ENCODE measurements at places on chromosomes 12 and 14.

DNA sequence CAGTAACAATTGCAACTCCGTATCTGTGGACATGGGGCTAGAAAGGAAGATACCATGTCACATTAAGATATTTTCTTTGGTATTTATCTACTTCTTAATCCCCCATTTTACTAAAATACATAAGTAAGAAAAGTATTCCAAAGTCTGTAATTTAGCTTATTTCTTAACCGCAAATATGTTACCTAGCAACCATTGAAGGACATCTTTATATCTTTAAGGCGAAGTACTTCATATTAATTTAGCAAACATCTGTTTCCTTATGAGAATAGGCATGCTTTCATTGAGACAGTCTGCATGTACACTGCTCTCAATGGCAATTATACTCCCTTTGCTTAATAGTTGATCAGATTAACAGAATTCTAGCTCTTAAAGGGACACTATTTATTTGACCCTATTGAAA lies 88.8 kb downstream of the NAV3 start:
- DNase-seq: no peak

DNA sequence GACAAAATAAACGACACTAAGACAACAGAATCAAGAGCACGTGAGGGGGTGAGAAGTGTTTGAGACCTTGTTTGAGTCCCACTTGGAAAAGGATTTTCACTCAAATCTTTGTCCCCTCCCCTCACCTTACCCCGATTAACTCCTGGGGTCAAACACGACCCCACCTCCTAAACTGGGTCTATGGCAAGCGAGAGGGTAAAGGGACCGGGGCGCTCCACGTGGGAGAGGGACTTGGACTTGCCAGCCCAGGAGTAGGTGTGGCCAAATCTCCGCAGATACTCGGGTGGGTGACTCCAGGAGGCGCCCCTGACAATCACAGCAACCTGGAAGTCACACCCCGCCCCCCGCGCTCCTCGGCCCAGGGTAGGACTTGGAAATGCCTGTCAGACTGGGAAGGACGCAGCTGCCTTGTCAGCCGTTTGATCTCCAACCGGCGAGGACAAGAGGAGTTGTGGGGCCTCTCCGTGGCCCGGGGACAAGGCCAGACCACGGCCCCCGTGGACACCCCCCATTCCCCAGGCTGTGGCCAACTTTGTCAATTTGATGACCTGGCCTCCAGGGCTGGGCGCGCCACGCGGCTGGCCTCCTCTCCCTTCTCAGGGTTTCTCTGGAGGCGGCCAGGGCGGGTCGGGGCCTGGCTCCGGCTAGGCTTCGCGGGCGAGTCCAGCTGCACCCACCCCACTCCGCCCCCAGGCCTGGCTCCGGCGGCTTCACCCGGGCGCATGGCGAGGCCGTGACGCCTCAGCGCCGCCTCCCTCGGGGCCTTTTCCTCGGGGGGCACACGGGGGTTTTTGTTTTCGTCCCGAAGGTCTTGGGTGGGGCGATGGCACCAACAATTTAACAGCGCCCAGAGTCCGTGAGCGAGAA lies 1.1 kb upstream of the BCL11B start:
- DNase-seq: no peak

DNA sequence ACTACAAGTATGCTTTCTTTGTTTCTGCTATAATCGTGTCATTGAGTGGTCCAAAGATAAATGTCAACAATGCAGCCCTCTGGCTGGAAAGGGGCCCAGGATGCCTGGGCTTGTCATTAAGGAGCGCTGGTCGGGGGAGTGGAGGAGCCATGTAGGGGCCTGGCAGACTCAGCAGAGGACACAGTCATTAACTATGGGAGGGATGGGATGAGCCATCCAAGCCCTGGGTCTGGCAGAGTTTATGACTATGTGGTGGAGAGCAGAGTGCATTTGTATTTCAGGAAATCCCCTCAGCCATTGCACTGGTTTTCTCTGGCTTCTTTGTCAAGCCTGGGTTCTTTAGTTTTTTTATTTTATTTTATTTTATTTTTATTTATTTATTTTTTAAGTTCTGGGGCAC lies 243.1 kb downstream of the C12orf75 start:
- no peak for DNase-seq

DNA sequence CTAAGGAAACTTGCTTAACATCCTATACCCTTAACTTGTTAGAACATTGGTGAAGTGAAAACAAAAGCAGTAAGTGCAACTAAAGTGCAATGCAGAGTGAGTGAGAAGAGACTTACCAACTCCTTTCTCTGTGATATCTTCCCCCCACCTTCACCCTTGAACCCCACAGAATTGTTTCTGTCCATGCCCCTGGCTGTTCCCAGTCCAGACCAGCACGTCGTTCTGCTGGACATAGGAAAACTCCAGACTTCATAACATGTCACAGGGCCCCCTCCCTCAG lies 91.9 kb downstream of the DAD1 start:
- no peak for DNase-seq

DNA sequence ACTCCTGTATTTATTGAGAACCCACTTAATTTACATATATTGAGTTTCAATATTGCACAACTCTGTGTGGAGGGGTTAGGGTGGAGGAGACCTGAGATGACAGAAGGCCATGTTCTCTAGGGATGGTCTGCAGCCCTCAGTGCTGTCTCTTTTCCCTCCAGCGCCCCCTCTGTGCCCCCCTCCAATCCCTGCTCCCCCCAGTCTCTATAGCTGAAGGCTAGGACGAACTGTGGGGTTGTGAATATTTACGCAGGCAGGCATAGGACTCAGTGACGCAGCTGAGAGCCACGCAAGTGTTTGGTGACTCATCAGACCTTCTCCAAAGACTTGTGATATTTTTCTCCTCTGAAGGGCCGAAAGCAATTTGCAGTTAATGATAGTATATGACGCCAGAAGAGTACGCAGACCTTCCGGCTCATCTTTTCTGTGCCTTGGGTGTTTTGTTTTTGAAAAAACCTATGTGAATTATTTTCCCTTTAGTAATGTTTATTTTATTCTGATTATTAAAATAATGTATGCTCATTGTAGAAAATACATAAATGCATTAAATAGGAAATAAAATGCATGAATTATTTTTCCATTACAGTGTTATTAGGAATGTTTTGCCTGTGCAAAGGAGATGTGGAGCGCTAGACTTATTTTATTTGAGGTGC lies 85.3 kb downstream of the SLC25A47 start:
- no peak for DNase-seq

DNA sequence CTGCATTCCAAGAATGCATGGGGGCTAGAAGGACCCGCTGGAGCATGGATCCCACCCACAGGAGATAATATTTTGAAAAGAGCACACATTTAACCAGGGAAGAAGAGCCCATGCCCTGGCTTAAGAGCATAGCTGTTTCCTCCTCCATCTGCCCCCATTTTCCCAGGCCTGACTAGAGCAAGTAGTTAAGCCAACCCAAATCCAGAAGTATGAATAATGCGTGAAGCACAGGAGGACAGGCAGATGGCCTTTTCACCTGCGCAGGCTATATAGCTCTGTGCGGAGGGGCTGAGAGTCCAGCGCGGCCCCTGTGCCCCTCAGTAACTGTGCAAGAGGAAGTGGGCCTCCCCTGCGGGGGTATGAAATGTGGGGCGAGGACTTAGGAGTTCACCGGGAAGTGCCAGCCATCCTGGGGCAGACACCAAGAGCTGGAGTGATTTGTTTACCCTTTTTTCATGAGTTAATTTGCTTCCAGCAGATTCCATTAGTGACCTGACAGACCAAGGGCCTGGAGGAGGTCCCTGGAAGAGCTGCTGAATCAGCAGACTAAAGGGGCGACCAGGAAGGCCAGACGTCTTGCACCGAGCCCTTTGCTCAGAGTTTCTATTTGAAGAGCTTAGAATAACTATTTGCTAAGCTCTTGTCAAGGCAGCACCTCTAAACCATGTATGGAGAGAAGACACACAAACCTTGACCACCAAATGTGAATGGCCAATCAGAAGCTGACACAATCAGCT lies 37.2 kb downstream of the DPF3 start:
- no peak for DNase-seq

GRCh38 chr12:84355561-84355960 lies 557.0 kb downstream of the SLC6A15 start:
- DNase-seq: no peak

DNA sequence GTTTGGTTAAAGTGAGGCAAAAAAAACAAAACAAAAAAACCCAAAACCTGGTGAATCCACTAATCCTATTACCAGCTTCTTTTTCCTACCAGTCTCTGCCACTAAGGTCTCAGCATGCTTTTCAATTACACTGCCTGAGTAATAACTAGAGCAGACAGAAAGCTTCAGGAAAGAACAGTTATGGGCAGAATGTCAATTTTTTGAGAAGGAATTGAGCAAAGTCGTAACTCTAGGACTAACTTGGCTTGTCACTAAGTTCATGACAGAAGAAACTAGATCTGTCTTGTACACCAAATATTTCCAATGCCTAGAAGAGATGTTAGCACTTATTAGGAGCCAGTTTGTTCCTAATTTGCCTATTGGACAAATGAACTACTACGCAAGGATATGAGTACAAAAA lies 148.8 kb upstream of the CNOT2 start:
- no peak for DNase-seq

- DNase-seq: no peak
Observed at GRCh38 chr12:120489018-120489417, 6.9 kb upstream of the DYNLL1 start.

- no peak for DNase-seq
Observed at GRCh38 chr12:104673696-104674482, 217.1 kb downstream of the CHST11 start.

DNA sequence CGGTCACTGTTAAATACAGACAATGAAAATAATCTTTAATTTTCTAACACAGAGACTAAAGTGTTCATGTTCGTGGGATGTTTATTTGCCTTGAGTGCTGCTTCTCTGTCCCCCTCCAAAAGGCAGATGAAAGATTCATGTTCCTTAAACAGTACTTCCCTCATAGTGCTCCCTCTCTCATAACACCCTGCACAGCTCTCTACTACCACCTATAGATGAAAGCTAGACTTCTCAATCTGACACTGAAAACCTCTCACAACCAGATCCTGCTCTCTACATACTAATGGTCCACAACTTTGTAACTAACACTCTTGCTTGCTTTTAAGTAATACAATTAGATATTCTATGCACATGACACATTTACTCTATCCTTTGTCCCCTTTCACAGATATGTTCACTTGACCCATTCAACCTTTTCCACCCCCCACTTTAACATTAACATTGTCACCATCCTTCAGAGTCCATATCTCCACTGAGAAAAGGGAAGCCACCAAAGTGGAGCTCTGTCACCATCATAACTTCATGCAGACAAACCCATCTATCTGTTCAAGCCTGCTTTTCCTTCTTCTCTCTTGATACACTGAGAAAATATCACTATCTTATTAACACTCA lies 266.4 kb upstream of the USP15 start:
- no peak for DNase-seq

DNA sequence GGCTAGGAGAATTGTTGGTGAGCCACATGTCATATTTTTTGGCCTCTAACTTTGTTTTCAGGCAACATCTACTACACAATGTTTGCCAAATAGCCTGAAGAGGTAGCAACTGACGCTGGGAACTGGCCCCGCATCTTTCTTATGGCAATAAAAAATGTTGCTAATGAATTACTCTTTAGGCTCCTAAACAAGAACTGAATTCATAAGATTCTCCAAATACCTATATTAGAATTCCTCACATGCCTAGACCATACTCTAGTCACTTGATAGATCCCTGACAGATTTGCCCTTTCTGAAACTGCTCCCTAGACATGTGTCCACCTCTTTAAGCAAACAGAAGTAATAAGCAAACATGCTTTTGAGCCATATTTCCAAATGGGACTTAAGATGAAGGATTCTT lies 209.0 kb upstream of the ATXN7L3B start:
- no peak for DNase-seq

DNA sequence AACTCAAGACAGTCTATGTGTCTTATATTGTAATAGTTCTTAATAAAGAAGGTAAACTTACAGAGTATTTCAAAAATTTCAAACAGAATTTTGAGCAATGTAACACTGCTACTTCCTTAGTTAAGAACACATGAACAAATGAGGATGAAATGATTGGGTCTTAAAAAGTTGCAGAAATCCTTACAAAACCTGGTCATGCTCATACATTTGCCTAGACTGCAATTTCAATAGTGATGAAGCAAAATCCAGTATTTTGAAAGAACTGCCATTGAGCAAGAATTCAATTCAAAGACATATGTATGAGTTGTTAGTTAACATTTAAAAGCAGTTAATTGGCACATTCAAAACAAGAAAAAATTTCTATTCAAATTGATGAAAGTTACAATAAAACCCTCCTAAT lies 17.8 kb upstream of the HIF1A start:
- DNase-seq: no peak

DNA sequence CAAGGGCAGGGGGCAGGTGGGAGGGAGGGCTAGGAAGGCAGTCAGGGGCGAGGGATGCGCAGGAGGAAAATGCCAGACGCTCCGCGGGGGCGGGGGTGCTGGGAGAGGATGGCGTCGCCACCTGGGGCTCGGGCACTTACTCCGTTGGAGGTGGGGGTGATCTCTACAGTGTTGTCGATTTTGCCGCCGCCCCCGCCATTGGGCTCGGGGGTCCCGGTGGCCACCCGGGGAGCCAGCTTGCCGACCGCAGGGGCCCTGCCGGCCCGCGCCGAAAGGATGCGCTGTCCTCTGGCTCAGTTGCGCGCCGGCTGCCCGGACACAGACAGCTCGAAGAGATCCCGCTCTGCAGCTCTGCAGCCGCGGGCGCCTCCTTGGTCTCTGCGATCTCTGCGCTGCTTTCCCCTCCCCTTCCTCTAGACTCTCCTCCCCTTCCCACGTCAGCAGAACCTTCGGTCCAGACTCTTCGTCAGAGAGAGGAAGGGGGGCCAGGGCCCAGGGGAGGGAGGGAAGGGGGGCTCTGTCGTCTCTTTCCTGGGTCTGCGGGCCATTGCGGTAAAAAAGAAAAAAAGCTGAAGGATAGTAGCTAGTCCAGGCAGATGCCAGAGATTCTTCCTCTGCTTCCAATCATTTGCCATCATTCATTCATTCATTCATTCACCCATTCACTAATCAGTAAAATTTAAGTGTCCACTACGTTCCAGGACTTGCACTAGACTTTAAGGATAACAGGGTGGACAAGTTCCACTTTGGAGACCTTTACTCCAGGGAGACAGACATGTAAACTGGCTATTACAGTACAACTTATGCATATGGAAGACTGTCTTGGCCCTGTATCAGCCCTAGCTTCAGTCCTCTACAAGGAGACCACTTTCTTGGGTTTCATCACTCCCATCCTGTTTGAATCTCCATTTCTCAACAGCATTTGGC lies at the start of gene SLC22A17:
SLC22A17 (minus strand) TSS at position 382 of the 927 bp plus-strand sequence.
- no peak for DNase-seq

DNA sequence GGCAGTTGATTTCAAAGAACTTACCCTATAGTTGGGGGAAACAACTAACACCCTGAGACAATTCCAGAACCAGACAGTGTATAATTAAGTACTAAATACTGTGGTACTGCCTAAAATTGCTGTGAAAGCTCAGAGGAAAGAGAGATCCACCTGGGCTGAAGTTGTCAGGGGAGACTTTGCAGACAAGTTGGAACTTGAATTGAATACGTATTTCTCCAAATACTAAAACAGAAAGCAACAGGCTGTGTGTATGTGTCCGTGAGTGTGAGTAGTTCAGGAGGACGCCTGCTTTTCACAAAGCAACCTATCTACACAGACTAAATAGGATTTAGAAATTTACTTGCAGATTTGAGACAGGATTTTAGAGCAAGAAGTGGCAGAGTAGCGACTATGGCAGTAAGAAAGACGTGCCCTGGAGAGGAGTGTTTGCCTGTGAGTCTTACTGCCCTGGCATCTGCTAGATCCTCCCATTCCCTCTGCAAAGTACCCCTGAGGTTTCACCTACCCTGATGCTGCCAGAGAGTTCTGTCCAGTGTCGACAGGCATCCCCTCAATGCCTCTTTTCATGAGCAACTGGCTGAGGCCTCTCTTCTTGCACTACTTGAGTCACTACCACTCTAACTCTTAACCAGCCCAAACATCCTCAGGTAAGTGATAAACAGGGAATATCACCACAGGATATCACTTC lies 37.4 kb upstream of the BMP4 start:
- DNase-seq: no peak
